EL (cell line): ENCODE measurements at places on chromosomes 16 and 17.

DNA sequence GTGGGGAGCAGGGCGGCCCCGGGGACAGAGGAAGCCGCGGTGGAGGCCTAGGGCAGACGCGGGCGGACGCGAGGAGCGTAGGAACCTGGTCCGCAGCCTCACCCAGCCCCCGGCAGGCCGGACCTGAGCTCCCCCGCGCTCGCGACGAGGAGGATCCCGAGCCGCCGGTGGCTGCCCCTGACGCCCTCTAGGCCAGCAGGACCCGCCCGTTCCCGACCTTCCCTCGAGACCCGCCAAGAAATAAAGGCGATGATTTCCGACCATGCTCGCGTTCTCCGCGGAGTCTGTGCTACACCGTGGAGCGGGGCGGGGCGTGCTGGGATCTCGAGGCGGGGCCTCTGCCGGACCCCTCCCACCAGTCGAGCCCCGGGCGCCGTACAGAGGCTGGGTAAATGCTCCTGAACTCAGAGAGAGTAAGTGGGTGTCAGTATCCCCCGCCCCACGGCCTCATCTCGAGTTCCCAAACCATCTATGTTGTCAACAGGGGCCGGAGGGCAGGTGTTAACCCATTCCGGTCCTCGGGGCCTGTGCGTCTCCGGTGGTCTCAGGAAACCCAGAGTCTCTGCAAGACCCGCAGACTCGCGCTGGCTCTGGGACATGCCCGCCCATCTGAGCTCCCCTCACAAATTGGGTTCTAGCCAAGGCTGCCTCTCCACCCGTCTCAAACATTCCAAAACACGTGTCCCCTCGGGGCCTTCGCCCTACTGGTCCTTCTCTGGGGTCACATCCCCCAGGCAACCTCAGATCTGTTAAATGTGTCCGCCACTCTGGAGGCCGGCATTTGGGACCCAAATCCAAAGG, 13.7 kb downstream of the SYCE1L start:
- peak; percentile 24 for DNase-seq

DNA sequence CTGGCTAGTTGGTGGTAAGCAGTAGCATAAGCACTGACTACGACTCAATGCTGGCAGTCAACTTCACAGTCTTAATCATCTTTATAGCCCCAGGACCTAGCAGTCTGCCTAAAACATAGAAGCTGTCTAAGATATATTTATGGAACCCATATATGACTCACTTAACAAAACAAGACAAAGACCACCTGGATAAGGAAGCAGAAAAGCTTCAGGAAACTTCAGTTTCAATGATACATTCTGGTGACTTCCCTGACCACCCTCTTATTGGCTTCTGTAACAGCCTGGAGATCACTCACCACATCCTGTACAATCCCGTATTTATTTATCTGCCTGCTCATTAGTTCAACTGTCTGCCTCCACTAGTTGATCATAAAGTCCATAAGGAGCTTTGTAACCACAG, 95.5 kb downstream of the PMP22 start:
- DNase-seq, result peak; percentile 68

- DNase-seq, result no peak
Measured at GRCh38 chr16:86571530-86571915, 4.9 kb downstream of the FOXC2 start.

DNA sequence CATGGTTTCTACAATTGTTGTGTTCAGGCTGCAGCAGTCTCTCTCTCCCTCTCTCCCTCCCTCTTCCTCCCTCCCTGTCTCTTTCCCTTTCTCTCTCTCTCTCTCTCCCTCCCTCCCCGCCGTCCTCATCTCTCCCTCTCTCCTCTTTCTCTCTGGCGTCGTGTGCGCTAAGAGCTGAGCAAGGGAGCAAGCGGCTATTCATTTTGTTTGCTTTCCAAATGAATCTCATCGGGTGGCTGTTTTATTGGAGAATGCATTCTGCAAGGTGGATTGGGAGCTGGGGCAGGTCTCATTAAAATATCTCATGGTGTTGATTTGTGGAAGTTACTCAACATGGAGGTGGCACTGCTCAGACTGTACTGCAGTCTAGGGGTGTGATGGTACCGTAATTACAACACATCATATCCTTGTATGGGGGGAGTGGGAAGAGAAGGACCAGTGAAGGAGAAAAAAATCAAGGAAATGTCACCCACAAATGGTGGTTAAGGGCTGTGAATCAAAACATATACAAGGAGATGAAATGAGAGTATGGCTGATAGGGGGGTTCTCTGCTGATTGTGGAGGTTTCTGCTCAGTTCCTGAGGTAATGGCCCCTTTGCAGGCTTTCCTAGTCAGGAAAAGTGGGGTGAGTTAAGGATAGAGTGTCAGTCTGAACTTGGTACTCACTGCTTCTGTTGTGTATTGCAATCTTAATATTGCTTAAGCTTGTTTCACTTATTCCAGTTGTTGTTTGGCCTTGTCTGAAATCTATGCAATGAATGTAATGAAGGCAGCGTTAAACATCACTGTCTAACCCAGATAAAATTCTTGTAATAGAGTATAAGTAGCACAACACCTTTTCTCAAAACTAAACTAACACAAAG, 2.7 kb downstream of the MSL1 start:
- peak; percentile 41 for DNase-seq

- no peak for DNase-seq
Measured at GRCh38 chr16:72511171-72511570, 339.2 kb upstream of the PMFBP1 start.

DNA sequence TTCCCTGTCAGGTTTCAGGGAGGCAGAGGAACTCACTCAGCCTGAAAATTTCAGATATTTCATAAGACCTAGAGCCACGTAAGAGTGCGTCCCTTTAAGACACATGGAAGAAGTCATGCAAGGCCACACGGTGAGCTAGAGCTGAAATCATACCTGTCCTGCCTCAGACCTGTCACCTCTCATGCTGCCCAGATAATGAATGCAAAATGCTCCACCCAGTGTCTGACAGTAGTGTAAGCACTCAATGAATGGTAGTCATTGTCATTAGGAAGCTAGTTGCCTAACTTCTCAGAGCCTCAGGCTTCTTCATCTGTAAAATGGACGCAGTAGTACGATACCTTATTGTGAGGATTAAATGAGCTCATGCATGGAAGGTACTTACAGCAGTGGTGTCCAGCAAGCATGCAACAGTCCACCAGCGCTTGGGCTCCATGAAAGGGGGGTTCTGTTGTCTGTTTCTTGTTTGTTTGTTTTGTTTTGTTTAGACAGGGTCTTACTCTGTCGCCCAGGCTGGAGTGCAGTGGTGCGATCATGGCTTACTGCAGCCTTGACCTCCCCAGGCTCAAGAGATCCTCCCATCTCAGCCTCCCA, 60.7 kb downstream of the WSB1 start:
- no peak for DNase-seq

DNA sequence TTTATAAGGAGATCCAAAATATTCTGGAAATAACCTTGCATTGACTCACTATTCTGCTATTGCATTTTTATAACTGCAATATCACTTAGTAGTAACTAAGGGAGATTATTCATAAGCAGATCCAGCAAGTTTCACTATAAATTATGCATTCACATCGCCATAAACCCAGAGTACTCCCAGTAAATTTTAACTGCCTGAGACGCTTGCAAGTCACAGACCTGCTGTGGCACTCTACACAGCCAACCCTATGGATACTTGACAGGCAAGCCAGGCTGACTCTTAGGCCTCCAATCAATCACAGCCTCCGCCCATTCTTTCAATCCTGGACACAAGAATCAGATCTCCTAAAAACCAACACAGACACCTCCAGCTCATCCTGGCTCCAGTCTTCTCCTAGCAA, 28.2 kb downstream of the USP31 start:
- DNase-seq, result no peak
